ENCODE measurements at places on chromosomes 4 and X.

GRCh38 chr4:166399021-166399420 lies 526.0 kb downstream of the TLL1 start:
- DNase-seq: no peak

- DNase-seq: no peak
Measured at GRCh38 chr4:178333355-178333754, 891.1 kb upstream of the AGA start.

- DNase-seq: no peak
Measured at GRCh38 chr4:61824454-61824853, 624.3 kb downstream of the ADGRL3 start.

DNA sequence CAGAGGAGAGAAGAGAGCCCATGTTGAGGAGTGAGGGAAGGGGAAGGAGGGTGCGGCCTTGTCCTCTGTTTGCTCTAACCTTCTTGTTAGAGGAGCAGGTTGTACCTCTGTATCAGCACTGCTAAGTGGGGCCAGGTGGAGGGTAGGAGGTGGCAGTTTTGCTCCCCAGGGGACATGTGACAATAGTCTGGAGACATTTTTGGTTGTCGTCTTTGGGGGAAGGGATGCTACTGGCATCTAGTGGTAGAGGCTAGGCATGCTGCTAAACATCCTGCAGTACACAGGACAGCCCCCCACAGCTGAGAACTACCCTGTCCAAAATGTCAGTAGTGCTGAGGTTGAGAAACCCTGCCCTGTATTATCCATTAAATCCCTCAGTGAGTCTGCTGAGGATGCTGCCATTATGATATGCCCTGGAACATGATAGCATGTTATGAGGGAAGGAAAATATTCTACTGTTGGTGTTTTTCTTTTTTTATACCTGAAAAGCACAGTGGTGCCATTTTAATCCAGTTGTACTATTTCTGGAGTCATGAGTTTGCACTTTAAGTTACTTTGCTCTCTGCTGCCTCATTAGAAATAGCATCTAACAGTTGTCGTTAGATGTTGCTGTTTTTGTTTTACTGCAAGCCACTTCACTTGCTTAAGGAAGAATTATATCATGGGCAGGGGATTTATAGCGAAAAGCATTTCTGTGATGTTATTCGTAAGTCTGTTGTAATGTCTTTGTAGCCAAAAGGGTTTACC lies 90.6 kb downstream of the LRP2BP start:
- DNase-seq: peak; percentile 68

- no peak for DNase-seq
Measured at GRCh38 chr4:141802333-141802732, 165.9 kb downstream of the IL15 start.

- no peak for DNase-seq
Measured at GRCh38 chrX:111164728-111165127, 68.7 kb downstream of the PAK3 start.

- no peak for DNase-seq
Measured at GRCh38 chrX:134661295-134661694, 3.0 kb upstream of the PLAC1 start.

GRCh38 chr4:145823743-145824142 lies 114.9 kb downstream of the ZNF827 start:
- no peak for DNase-seq

- DNase-seq: no peak
Measured at GRCh38 chr4:118752551-118752950, 67.4 kb downstream of the METTL14 start.

GRCh38 chr4:110124711-110125110 lies 73.7 kb downstream of the ELOVL6 start:
- peak; percentile 40 for DNase-seq

GRCh38 chr4:87745064-87745807 lies 54.1 kb upstream of the IBSP start:
- DNase-seq: no peak

GRCh38 chr4:8731364-8731763 lies 138.8 kb downstream of the CPZ start:
- no peak for DNase-seq

DNA sequence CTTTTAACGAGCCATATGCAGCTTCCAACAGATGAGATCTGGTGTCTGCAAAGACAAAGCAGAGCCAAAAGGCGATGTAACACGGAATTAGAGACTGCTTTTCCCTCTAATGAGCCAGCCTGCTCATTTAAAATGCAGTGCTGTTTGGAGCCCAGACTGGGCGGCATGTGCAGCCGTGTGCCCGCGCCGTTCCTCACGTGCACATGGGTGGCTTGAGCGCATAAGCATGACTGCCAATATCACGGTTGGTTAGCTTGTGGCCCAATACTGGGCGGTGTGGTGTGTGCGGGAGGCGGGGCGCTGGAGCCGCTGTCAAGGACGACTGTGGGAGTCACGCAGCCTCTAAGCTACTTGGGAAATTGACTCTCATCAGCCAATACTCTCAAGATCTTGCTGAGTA lies 87.0 kb upstream of the SCOC start:
- DNase-seq: no peak

DNA sequence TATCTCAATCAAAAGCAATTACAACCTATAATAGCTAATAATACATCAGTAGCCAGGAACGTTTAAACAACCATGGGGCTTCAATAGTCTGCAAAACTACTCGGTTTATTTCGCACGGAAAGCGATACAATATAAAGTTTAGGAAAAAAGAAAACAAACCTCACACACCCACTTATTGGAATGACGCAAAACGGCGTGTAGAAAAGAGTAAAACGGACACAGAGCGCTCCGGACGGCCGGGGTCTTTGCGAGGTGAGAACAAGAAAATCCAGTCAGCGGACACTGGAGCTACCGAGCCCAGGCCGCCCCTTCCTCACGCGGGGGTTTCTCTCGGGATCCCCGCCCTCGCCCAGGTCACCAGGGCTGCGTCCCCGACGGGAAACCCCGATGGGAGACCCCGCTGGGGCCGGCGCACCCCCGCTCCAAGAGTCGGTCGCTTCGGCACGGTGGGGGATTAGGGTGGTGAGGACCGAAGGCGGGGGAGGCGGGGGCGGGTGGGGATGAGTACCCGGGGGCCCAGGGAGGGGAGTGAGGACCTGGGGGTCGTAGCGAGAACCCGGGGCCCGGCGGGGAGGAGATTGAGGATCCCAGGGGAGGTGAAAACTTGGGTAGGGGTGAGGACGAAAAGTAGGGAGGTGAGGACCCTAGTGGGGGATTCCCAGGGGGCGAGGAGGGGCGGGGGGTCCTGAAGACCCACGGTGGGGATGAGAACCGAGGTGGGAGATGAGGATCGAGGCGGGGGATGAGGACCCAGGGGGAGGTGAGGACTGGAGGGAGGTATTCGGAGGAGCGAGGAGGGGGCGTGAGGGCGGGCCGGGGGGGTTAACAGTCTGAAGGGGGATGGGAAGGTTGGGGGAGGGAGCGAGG lies 737 bp downstream of the NELFA start:
- DNase-seq: no peak

DNA sequence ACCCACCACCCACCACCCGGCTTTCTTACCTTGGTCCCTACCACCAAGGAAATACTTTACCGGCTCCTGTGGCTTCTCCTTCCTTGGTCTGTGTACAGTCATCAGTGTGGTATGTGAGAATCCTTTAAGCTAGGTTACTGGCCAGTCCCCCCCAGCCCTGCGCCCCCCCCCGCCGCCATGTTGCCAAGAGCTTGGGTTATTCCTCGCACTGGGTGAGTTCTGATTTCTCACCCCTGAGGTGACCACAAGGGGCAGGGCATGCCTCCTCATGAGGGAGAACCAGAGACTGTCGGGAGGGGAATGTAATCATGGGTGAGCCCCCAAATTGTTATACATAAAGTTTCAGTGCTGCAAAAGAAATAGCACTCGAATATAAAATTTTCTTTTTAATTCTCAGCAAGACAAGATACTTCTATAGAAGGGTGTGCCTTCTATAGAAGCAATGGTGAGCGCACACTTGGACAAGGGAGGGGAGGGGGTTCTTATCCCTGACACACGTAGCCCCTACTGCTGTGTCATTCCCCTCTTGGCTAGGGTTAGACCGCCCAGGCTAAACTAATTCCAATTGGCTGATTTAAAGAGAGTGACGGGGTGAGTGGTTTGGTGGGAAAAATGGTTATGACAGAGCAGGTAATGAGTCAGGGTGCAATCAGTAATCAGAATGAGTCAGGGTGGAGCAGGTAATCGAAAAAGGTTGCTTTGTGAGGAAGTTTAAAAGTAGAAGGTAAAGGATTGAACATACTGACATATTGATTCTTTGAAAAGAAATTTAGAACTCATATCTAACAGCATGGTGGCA lies 133.2 kb downstream of the KDM6A start:
- DNase-seq: no peak

DNA sequence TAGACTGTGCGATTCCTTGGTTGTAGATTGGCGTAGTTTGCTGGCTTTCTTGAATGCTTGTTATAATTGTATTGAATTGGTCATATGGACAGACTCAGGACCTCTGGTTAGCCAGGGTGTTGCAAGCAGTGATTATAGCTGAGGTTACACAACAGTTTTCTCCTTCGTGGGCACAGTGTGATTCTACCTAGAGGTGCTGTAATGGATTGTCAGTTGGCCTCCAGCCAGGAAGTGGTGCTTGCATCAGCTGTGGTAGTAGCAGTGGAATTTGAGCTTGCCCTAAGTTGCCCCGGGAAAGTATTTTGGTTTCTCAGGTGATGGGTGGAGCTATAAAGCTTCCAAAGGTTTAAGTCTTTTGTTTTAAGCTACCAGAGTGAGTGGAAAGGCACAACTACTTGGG lies 23.1 kb upstream of the GABRG1 start:
- DNase-seq: no peak

DNA sequence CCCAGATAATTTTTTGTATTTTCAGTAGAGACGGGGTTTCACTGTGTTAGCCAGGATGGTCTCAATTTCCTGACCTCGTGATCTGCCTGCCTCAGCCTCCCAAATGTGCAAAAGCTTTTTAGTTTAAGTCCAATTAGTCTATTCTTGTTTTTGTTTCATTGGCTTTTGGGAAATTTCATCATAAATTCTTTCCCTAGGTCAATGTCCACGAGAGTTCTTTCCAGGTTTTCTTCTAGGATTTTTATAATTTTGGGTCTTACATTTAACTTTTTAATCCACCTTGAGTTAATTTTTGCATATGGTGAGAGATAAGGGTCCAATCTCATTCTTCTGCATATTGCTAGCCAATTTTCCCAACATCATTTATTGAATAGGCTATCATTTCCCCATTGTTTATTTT lies 36.3 kb upstream of the PDLIM5 start:
- no peak for DNase-seq

GRCh38 chr4:90328558-90328957 lies 201.4 kb downstream of the CCSER1 start:
- DNase-seq: no peak

GRCh38 chrX:21479695-21480270 lies 105.6 kb downstream of the CNKSR2 start:
- DNase-seq: no peak

GRCh38 chrX:100409610-100410590 lies at the start of gene PCDH19:
TSS of gene PCDH19 (minus strand) at chrX:100410273. CDS start at chrX:100408597, 1,676 bp downstream.
- DNase-seq: no peak

DNA sequence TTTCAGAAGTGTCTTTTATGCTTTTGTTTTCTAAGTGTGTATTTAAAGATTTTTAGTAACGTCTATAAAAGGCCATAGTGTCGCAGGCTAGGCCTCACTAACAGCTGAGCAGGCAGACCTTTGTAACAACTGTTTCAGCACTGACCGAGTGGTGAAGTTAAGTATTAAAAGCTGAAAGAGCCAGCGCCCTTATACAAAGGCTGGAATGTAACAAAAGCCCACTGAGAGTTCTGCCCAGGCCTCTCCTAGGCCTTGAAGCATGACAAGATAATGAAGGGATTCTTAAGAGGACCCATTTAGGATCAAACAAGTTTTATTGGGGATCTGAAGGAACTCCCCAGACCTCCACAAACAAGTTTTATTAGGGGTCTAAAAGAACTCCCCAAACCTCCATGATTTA lies 722.5 kb upstream of the PRKX start:
- no peak for DNase-seq

DNA sequence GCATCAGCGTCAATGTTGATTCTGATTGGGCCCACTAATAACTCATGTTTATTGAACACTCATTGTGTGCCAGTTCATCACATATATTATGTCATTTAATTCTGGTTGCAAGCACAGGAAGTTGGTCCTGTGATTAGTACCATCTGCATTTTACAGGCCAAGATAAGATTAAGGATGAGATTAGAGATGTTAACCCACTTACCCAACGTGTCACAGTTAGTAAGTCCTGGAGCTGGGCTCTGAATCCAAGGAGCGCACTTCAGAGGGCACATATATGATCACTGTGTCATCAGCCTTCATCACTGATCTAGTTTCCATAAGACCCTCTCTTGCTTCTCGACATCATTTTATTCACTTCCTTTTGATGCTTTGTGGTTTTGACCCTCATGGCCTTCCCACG lies 205.3 kb upstream of the ANXA3 start:
- DNase-seq: no peak

DNA sequence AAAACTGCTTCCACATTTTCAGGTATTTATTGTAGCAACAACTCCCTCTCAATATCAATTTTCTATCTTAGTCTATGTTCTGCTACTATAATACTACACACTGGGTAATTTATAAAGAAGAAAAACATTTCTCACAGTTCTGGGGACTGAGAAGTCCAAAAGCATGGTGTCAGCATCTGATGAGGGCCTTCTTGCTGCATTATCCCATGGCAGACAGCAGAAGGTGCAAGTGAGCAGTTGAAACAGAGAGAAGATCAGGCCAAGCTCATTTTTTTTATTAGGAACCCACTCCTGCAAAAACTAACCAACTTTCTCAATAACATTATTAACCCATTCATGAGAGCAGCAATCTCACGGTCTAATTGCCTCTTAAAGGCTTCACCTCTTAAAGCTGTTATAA lies 376.0 kb downstream of the RAB28 start:
- no peak for DNase-seq

- DNase-seq: peak; percentile 72
Measured at GRCh38 chr4:26992657-26993361, 132.2 kb downstream of the STIM2 start.

DNA sequence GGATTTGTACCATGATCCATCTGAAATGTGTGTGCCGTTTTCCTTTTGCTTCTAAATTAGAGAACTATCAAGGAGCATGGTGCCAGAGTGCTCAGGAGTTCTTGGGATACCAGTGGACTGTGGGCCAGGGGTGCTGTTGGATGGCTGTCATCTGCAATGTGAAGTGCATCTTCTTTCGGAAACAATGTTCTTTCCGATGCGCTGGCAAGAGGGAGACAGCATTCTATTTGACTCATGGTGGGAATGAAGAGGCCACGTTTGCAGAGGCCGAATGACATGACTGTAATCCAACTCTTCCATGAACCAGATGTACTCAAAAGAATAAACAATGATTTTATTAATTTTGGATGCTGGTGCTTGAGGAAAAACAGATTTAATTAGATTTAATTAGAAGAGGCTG lies 45.5 kb downstream of the SORCS2 start:
- DNase-seq: no peak

DNA sequence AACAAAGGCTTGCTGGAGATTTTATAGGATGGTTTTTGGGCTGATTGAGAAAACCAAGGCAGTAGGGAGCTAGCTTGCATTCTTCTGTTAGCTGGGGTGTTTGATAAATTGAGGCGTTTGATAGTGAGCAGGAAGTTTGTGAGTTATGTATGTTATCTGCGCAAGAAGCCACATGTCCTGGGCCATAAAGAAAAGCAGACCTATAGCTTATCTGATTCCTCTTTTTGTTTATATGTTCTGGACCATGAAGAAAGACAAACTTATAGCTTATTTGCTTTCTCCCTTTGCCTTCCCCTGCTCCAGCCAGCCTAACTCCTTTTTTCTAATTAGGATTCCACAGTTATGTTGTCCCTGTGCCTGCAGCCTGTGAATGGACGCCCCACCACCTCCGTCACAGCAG lies 9.2 kb downstream of the HNRNPH2 start:
- no peak for DNase-seq

Data from GM12878 (cell line).